Skeletal muscle cell (primary cell): ENCODE measurements at places on chromosomes 7 and 10.

- DNase-seq, result no peak
These were observed 570 bp upstream of the PRTFDC1 start for GRCh38 chr10:24952707-24953645.

DNA sequence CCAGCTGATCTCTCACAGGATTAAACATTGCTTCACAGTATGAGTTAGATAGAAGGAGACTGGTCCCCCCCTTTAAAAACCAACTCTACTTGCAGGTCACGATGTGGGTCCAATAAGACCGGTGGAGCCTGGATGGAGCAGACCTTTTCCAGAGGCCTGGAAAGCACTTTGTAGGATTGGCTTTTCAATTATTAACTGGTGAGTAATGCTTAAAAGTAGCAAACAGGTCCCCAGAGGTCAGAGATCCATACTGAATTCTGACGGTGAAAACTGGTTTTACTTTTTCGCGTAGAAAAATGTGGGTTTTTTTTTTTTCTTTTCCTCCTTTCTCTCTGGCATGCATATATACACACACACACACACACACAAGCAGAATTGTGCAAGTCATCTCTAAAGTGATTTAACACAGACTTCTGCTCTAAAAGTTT is 74.9 kb upstream of the OGDHL start:
- no peak for DNase-seq

DNA sequence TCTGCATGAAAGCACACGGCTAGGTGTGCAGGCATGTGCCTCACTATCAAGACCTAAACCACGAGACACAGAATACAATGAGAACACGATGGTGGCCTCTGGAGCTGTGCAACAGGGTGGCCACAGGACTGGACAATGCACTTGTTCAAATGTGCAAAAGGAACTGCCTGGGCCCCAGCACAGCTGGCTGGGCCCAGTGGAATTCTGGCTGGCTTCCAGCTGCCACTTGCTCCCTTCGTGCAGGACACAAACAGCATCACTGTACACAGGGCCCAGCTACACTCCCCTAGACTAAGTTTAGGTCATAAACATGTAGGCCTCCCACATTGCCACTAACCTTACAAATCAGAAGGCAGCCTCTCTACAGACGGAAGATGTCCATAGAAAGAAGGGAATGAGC is 23.4 kb downstream of the DOCK4 start:
- no peak for DNase-seq

DNA sequence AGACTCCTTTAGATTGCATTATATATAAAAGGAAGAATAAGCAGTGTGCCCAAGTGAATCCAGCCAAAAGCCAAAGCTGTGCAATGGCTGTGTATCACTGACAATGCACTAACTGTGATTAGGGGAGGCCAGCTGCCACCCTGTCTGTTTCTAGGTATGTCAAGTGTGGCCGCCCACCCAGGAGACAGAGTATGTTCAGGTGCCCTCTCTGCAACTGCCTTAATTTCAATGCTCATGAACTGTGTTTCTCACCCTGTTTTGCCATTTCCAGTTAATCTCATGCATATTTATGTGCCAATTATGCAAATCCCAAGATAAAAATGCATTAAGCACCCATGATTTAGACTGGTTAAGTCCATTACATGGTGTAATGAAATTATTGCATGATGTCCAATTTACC is 159.4 kb downstream of the FRMD4A start:
- DNase-seq, result no peak

DNA sequence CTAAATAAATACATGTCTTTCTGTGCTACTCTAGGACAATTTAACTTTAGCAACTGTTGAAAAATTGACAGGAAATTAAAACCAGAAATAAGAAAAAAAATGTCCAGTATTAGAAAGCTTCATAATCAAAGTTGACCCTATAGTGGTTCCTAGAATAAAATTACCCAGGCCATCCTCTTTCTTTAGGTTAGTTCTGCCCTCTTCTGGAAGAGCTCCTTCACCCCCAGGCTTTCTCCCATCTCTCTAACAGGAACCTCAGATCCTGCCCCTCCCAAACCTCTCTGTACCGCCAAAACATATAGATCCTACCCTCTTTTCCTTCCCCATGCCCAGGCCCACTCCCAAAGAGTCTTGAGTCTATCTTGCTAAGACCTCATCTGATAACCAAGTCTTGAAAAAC is 159.4 kb upstream of the CDK1 start:
- DNase-seq, result no peak

DNA sequence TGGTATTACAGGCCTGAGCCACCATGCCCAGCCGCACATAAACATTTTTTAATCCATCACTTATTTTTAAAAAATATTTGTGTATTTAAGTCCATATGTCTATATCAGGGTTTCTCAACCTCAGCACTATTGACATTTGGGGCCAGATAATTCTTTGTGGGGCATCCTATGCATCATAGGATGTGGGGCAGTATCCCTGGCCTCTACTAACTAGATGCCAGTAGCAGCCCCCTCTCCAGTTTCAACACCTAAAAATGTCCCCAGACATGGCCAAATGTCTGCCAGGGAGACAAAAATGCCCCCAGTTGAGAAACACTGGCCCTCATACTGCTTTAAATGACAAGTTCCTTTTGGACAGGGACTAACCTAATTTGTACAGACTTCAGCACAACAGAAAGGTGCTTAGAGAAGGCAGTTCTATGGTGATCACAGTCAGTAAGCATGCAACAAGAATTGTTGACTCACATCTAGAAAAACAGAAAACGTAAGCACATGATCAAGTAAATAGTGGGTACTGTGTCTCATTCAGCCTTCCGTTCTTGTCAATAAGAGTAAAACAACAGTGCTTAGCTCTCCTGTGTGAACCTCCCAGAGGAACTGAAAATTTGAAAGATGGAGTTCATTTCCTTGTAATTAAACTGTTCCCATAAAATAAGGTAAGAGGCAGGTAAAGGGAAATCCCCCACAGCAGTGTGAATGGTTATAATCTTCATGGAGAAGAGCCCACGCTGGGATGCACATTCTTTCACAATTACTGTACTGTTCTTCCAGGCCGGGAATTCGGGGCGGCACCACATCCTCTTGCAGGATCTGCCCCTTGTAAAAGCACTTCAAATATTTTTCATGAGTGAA is 17.3 kb upstream of the ADRB1 start:
- DNase-seq, result peak; percentile 41

DNA sequence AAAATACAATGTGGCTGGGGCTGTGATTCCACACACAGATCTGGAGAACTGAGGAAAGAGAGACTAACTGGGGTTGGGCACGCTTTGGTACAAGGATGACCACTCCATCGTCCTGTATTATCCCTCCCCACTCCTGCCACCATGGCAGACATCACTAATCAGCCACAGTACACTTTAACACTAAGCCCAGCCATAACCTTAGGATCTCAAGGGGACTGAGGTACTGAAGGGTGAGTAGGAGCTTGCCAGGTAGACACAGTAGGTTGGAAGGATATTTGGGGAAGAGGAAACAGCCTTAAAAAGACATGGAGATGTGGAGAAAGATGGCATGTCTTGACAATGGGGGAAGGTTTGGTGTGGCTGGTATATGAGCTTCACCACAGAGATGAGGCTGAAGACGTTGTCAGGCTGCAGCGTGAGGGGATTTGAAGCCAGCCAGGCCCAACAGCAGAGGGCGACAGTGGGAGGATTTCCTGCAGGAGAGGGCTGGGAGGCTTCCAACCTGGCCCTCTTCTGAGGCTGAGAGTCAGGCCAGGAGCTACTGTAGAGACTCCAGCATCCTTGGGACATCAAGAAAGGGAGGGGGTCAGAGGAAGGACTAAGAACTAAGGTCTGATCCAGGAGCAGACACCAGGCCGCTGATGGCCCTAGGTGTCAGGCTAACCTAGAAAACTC is 58.6 kb upstream of the COL13A1 start:
- no peak for DNase-seq

- DNase-seq, result no peak
These were observed 208.1 kb downstream of the JCAD start for GRCh38 chr10:29851241-29851640.

DNA sequence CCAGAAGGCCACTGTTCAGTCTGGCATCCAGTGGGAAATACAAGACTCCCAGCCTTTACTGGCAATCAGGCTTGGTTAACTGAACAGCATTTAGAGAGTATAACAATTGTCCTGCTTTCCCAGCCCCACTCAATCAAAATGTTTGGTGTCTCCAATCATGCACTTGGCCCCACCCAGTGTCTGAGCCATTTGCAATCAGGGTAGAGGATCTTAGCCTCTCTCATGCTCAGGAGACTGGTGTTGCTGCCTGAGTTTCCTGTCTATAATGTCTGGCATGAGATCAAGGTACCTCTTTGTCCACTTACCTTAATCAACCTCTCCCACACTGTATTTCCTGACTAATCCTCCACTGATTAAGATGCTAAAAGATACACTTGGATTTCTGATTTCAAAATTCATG is 290.2 kb upstream of the GHITM start:
- no peak for DNase-seq

- DNase-seq, result no peak
These were observed 196.6 kb downstream of the BBS9 start for GRCh38 chr7:33325754-33326484.

GRCh38 chr10:92957223-92958010 is 103.2 kb upstream of the CYP26C1 start:
- DNase-seq, result no peak

GRCh38 chr10:87706731-87707130 is 47.1 kb downstream of the PAPSS2 start:
- DNase-seq, result no peak

DNA sequence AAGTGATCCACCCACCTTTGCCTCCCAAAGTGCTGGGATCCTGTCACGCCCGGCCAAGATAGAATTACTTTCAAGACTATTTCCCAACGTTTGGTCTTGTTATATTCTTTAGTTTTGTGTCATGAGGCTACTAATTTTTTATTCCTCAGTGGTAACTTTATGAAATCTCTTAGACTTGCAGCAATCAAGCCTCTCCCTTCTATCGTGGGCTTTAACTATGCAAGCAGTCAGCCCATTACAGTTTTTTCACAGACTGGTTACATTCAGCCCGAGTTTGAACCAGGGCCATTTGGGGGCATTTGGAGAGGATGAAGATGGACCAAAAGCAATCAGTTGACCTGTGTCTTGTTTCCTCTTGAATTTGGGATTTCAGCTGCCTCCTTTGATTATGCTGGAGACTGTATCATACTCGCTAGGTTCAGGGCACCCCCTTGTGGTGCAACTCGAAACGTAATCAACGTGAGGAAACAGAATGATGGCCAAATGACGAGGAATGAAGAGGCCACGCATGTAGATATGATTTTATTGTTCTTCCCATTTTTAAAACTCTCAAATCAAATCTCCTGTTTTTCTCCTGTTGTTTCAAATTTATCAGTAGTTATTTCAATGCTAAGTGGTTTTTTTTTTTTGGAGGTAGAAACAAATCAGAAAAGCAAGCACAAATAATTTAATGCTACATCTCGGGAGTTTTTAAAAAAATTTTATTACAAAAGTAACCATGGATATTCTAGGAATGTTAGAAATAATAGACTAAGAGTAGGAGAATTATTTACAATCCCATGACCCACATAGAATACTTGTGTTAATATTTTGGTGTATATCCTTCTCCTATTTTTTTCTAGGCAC is 151.6 kb downstream of the KIAA1217 start:
- DNase-seq, result no peak

GRCh38 chr10:133141958-133142340 is 18.1 kb upstream of the KNDC1 start:
- DNase-seq, result no peak

- no peak for DNase-seq
These were observed 16.7 kb upstream of the FGL2 start for GRCh38 chr7:77216181-77216845.

- no peak for DNase-seq
These were observed 112.3 kb upstream of the EFCAB10 start for GRCh38 chr7:105693576-105693975.

GRCh38 chr10:73889014-73889413 is 14.7 kb upstream of the CAMK2G start:
- DNase-seq, result peak; percentile 31

DNA sequence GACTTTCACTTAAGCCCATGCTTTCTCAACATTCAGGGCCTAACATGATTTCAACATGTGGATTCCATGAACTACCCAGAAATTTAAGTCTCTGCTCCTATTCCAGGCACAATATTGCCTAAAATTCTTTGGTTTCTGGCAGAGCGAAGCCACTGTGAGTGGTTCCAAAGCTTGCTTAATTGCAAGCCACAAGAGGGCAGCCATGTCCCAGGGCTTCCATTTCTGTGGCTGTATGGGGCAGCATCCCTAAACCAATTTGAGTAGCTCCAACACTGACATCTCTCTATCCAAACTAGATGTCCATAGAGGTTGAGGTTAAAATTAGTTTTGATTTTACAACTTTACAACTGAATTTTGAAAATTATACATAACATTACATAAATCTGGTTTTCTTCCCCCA is 56.3 kb upstream of the MDFIC start:
- no peak for DNase-seq

DNA sequence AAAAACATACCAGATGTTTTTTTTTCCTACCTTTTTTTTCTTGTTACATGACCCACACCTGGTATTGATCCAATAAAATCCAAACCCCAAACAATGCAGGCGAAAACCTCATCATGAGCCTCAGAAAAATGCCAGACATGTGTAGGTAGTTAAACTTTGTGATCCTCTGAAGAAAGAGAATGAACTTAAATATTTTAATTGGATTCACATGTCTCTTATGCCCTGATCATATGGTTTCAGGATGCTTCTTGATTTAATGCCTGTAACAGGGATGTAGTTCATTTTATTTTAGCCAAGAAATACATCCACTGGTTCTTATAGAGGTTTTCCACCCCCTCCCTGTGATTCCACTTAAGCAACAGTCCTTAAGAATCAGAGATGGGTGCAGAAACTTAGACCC is 451.6 kb downstream of the TYW1 start:
- no peak for DNase-seq

DNA sequence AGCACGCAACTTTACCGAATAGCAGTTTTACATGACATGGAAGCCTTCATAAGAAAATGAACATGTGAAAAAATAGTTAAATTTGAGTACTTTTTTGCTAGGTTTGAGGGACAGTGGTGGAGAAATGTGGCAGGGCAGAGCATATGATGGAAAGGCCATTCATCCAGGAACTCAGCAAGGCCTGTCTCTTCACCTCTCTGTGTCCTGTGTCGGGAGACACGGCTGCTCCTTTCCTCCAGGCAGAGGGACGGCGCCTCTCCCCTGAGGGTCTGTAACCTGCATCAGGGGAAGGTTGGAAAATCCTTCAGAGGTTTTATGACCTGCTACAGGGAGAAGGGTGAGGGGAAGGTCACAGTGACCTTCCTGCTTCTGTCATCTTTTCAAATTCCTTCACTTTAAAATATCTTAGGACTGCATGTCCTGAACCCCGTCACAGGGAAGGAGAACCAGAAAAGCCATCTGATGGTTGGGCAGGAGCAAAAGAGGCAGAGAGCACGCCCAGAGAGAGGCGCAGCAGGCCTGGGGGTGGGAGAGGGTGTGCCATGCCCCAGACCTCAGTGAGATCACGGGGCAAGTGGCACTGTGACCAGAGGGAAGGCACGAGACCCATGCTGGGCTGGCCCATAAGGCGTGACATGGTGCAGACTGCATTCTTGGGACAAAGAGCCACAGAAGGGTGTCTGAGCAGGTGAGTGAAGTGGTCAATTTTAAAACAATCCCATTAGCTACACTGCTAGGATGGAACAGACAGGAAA is 44.0 kb downstream of the GSDME start:
- no peak for DNase-seq

- peak; percentile 74 for DNase-seq
These were observed 24.7 kb upstream of the PIK3CG start for GRCh38 chr7:106840342-106840741.
